ENCODE measurements at places on chromosomes 11 and 22.

DNA sequence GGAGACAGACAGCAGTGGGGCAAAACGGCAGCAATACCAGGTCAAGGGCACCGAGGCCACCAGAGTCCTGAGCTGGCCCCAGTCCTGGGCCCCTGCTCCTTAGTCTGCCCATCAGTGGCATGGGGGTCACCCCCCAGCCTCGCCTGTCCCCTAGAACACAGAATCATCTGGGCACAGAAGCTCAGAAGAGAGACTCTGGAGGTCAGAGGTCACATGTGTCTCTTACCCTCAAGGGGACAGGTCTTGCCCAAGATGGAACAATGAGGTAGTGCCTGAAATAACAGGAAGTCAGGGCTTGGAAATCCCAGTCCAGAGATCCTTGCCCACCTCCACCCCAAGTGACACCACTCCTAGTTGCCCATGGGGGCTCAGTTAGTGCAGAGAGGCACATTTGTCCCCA lies 20.6 kb downstream of the PDE2A start:
- DNase-seq: no peak

DNA sequence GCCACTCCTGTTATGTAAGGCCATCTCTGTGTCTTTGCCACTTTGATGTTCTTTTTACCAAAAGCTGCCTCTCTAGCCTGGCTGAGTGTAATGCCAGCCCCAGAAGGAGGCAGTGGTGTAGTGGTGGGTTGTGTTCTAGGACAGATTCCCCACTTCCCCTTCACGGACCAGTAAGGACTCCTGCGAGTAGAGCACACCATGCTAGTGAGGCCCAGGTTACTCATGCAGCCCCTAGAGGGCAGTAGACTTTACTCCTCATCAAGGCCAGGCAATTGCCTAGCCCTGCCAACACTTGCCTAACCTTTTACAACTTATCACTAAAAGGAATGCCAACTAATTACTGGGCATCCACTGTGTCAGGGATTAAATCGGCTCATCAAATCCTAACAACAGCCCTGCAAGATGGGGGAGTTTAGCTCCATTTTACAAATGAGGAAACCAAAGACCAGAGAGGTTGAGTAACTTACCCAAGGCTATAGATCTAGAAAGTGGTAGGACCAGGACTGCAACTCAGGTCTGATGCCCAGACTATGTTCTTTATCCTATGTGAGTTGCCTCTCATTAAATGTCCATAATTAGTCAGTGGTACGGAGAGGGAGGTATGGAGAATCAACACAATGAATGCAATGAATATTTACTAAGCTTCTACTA lies 75.3 kb downstream of the APIP start:
- DNase-seq: peak; percentile 44

- no peak for DNase-seq
Measured at GRCh38 chr11:113152500-113152899, 161.9 kb upstream of the TTC12 start.

DNA sequence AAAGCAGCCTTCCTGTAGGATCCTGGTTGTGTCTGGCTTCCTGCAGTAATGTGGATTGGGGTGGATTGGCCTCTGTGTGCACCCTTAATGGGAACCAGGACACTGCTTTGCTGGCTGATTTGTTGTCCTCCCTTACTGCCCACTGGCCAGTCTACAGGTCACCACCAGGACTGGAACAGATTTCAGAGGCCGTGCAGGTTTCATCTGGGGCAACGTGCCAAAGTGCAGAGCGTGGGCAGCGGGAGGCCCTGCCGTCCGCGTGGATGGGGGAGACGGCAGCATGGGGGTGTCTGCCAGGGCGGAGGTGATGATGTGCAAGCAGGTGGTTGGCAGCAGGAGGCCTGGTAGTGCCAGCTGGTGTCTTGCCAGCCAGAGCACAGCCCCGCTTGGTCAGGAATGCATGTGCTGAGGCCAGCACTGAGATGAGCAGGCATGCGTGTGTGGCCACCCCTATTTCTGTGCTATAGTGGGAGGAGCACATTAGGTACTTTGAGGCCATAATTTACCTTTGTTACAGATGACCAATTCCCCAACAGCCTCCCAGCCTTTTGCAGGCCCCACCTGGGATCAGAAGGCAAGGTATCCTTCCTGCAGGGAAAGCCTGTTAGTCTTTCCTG lies 24.3 kb downstream of the BCR start:
- no peak for DNase-seq

- DNase-seq: no peak
Measured at GRCh38 chr11:106466521-106467080, 389.1 kb downstream of the AASDHPPT start.

DNA sequence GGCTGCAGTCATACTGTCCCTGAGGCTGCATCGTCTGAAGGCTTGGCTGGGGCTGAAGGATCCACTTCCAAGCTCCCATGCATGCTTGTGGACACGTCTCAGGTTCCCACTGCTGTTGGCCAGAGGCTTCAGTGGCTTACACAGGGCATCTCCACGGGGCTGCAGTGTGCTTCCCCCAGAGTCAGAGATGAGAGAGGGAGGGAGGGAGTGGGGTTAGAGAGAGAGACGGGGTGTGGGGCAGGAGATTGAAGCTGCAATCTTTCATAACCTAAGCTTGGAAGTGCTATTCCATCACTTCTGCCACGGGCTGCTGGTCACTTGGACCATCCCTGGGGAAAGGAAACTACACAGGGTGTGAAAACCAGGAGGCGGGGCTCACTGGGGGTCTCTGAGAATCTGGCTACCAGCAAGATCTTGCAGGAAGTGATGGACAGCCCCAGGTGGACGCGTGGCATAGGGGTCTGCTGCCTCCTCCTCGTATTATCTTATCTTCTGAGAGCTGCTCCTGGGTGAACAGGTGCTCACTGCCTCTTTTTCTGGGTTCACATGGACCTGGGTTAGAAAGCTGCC lies 63.0 kb upstream of the MYEOV start:
- no peak for DNase-seq

- DNase-seq: no peak
Measured at GRCh38 chr11:34909415-34909814, 6.8 kb downstream of the APIP start.

DNA sequence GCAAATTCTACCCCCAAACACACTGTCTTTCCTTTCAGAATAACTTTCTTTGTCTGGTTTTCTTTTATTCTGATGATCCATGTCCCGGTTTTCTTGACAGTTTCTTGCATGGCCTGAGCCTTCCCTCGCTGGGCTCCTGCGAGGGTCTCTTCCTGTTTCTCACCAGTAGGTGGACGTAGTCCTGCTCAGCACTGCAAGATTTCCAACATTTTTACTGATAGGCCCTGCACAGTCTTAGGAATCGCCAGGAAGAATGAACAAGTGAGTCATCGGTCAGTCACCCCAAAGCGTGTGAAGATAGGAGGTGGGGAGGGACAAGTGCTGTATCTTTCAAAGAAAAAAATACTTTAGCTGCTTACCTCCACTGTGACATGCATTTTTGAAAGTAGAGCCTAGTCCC lies 16.9 kb upstream of the KIRREL3 start:
- DNase-seq: no peak

GRCh38 chr11:14454861-14455632 lies 44.6 kb downstream of the COPB1 start:
- DNase-seq: peak; percentile 22

- no peak for DNase-seq
Measured at GRCh38 chr11:2928605-2929530, at the start of gene PHLDA2. Gene PHLDA2 (minus strand): TSS chr11:2929420. CDS start chr11:2929364, 56 bp downstream.

DNA sequence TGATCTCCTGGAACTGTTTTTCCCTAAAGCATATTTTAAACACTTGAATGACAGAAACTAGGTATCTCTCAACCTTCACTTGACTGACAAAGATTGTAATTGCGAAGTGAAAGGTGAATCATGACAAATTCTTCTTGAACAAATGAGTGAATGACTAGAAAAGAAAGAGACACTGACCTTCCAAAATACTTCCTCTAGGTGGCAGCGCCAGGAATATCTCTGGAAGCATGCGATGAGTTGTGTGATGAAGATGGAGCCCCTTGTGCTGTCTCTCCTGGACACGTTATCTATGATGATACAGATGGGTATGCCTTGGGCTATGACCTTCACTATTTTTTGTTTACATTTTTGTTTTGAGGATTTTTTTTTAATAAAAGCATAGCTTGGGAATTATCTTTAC lies 7.0 kb upstream of the CASP12 start:
- no peak for DNase-seq

DNA sequence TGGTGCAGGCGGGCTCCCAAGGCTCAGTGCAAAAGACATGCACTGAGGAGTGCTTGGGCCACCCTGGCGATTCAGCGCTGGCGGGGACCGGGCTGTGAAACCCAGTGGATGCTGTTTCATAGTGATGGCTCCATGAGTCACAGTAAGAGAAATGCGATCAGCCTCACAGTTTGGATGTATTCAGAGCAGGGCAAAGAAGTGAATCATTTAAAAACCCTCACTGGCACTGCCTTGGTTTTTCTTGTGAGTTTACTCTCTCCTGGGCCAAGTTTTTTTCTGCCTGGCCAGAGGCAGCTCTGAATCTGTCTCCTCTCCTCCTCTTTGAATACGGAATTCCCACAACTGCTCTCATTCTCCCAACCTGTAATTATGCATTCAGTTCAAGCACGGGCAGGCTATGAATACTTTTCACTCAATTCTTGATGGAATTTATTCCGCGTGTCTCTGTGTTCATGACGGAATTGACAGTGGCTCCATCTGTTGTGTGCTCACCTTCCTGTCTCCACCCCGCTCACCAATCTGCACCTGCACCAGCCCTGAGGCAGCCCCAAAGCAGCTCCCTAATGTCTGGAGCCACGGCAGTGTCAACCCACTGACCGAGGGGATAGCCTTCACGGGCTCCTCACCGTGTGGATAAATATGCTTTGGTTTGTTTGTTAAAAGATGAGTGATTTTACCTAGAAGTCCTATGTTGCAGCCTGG lies 14.9 kb downstream of the ADAMTS8 start:
- DNase-seq: no peak
